ENCODE measurements at places on chromosomes 2 and 18.

DNA sequence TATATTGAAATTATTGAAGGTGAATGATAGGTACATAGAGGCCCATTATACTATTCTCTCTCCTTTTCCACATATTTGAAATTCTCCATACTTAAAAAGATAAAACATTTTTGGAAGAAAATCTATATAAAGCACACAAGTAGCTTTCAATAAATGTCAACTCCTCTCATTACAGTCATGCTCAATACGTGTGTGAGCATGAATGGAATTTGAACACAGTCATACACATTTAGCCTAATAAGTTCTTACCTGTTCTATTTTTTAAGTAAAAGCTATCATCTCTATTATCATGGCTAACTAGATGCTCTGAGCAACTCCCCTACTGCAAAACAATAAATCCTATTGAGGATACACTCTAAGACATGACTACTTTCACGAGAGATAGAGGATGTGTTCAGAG lies 41.9 kb upstream of the SPATS2L start:
- DNase-seq = no peak

DNA sequence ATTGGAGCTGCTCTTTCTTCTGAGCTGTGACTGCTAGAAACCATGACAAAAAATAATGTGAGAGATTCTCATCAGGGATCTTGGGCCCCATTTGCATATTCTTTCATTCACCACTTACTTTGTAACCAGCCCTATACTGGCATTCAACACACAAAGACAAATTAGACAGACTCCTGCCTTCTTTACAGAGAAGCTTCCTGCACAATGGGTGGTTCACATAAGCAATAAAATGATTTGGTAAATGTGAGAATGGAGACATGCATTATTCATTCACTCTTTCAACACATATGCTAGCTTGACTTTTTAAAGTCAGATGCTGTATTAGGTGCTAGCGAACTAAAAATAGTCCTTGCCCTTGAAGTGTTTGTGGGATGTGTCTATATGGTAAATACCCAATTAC lies 174.4 kb downstream of the NCKAP5 start:
- DNase-seq = no peak

GRCh38 chr18:9643549-9643948 lies 29.2 kb upstream of the PPP4R1 start:
- no peak for DNase-seq

GRCh38 chr2:58515827-58516573 lies 274.9 kb upstream of the FANCL start:
- peak; percentile 7 for DNase-seq

GRCh38 chr2:170501421-170502043 lies 213.6 kb upstream of the SP5 start:
- no peak for DNase-seq

- no peak for DNase-seq
Measured at GRCh38 chr2:99562516-99562915, 72.7 kb upstream of the REV1 start.

- peak; percentile 21 for DNase-seq
Measured at GRCh38 chr2:201909961-201910361, 103.6 kb downstream of the CDK15 start.

DNA sequence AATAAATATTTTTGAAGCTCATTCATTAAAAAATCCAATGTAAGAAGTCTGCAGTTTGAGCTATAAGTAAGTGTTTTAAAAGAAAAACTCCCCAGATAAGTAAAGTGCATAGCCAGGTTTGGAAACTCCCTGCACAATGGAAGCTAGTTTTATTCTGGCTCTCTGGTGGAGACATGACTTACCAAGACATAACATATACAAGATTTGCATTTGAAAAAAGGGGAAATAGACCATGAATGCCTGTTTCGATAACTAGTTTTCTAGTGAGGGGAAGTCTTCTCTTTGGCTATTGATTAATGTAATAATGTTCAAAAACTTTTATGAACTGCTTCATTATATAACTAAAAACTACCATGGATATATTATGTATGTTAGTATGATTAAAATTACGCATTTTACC lies 435.2 kb downstream of the ARHGAP15 start:
- DNase-seq = no peak

GRCh38 chr2:222318712-222319585 lies 20.2 kb upstream of the PAX3 start:
- DNase-seq = no peak

GRCh38 chr18:23730857-23731256 lies 41.6 kb downstream of the LAMA3 start:
- DNase-seq = no peak

DNA sequence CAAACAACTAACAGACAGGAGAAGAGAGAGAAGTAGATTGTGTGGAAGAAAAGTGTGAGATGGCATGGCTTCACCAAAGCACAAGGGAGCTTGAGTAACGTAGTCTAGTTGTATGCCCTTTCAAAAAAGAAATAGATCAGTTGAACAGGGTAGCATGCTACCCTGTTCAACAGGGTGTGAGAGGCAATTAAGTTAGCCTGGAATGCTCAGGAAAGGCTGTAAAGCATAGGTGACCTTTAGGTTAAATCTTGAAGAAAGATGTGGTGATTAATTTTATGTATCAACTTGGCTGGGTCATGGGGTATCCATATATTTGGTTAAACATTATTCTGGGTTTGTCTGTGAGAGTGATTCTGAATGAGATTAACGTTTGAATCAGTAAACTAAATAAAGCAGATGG lies 61.8 kb upstream of the ZC3H15 start:
- DNase-seq = no peak

DNA sequence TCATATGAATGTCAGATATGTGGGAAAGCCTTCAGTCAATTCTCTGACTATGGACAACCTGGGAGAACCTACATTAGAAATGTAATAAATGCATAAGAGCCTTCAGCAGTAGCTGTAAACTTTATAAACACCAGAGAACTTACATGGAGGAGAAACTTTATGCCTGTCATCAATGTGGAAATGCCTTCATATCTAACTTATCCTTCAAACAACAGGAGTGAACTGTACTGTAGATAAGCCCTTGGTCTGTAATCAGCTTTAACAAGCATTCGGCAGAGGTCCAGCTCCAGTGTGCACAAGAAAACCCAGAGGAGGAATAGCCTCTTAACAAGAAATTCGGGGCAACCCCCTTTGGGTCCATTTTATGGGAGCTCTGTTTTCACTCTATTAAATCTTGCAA lies 14.8 kb upstream of the UXS1 start:
- DNase-seq = no peak

DNA sequence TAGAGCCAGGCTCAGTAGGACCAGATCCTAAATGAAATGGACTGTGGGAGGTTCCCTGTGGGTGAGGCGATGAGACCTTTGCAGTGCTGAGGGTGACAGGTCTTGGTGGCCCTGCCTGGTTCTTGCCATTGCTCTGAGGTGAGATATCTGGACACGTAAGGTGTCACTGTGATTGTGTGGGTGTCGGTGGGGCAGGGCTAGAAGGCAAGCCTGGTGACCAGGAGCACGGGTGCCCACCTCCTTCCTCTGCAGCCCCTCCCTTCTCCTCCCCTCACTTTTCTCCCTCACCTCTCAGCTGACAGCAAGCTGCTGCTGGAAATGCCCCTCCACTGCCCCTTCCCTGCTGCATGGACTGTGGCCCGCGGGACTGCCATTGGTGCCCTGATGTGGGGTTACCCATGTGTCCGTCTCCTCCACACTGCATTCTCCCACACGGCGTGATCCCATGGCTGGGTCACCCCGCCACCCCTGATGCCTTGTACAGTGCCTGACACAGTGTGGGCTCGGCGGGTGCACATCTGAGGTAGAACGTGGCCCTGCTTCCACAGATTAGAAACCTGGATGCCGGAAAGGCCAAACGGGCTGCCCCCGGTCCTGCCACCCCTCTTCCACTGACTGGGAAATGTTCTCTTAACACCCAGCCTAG lies 55.6 kb upstream of the FOSL2 start:
- no peak for DNase-seq

DNA sequence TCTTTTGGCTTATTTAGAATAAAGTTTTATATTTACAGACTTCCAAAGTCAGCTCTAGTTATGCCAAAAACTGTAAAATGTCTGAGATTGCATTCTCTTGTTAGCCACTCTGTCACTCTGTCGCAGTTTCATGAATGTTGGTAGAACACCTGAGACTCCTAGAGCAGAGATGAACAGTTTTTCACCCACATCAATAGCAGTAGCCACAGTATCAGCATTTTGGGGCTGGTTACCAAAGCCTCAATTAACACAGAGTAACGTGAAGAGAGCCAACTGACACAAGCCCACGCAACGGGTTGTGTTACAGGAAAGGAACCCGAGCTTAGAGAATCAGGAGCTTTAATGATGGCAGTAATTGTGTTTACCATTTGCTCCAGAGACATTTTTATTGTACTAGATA lies 443.0 kb upstream of the SLC39A10 start:
- DNase-seq = no peak

DNA sequence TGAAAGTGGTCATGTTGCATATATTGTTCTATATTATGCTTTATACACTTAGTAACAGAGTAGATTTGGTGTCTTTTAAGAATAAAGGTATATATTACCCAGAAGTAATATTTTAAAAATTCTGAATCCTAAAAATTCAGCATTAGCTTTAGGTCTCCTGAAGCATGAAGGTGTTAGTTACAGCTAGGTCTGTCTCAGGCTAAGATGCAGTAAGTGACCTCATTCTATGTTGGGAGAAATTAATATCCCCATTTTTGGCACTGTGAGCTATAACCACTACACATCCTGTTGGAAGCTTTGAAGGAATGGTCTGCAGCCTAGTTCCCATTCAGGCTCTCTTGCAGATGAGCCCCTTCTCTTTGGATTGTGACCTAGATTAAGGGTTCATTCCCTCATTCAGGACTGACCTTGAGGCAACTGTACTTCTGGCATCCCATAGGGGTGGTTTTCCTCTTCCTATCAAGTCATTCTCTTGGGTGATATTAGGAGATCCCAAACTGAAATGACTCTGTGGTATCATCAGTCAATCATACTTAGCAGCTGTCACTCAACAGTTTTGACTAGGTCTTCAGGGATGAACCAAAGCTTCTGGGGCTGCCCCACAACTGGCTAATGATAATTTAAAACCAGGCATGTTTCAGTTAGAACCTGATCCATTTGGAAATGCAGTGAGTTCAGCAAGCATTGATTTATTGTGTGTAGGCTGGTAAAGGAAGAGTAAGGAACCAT lies 117.7 kb downstream of the GPD2 start:
- no peak for DNase-seq

GRCh38 chr18:36212301-36213171 lies 25.2 kb downstream of the MOCOS start:
- DNase-seq = no peak

DNA sequence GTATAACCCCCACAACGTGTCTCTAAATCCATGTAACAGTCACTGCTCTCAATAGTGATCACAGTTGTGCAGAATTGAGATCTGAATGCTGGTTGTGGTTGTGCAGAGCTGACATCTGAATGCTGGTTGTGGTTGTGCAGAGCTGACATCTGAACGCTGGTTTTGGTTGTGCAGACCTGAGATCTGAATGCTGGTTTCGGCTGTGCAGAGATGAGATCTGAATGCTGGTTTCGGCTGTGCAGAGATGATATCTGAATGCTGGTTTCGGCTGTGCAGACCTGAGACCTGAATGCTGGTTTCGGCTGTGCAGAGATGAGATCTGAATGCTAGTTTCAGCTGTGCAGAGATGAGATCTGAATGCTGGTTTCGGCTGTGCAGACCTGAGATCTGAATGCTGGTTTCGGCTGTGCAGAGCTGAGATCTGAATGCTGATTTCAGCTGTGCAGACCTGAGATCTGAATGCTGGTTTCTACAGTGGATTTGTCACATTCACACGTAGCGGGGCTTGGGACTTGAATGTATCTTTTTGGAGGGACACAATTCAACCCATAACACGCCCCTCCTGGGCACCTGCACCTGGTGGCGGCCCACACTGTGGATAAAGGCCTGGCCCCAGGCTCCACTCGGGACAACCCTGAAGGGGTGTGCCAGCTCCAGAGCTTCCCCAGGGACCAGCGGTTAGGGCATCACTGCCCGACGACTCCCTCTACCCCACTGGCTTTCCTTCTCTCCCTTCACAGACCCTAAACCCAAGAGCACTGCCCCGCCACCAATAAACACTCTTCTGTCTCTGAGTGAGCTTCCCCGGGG lies 51.1 kb upstream of the SLC66A3 start:
- DNase-seq = peak; percentile 73

- no peak for DNase-seq
Measured at GRCh38 chr2:115763601-115764000, 1321.2 kb downstream of the DPP10 start.

DNA sequence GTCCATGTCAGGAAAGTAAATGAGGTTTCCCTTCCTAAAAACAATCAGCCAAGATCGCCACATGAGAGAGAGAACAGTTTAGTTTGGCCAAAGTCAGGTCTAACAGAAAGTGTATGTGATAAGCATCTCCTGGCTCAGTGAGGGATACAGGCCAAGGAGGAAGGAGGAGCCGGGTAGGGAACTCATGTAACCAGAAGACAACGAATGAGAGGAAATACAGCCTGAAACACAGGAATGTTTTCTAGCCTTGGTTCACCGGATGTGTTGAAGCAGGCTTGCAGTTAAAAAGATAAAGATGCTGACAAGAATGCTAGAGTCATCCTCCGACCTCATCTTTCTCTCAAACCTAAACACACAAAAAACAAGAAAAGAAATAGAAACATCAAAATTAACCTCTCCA lies 283.9 kb upstream of the SIX2 start:
- DNase-seq = no peak

DNA sequence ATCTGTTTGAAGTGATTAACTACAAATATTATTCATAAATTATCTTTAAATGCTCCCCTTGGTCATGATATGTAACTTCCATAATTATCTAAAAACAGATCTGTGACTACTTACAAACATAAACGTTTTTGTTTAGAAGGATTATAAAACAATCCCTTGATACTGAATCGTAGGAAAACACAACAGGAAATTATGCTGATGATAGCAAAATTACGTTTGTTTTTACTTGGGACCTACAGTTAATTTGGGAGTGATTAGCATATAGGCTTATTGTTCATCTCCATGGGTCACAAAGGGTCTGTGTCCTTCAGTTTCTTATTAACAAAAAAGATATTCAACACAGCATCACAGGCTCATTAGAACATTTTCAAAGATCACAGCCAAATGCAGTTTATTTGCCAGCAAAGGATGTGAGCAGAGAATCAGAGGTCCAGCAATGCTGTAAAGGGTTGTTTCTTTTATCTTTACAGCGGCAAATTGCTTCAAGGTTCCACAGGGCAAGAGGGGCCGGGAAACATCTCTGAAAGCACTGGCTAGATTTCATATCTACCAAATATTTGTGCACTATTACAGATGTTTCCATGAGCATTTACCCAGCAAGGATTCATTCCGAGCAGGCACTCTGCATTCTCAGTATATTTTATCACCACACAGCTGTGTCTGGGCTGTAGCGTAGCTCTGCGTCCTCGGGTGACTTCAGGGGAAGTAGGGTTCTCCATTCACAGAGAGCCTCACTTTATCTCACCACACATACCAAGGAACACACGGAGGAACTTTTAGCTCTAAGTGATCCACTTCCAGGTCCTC lies 4.1 kb downstream of the CCDC195 start:
- no peak for DNase-seq
